ENCODE measurements at places on chromosomes 1 and 21.
A peak's percentile ranks its signal among the peaks of the same experiment; 100 is the strongest.

GRCh38 chr1:117179471-117179870, 31.3 kb downstream of the VTCN1 start:
- DNase-seq: no peak
- H3K27ac ChIP-seq: no peak overlapping the region
- H3K27me3 ChIP-seq: peaks cover 9% of the 10 kb centered on the region
- no peaks in the 10 kb centered on the region for H3K36me3 ChIP-seq
- H3K4me3 ChIP-seq: no peak overlapping the region

- no peak overlapping the region for H3K27ac ChIP-seq
- peaks cover 6% of the 10 kb centered on the region for H3K4me1 ChIP-seq
- H3K4me3 ChIP-seq: no peak overlapping the region
- H3K36me3 ChIP-seq: no peaks in the 10 kb centered on the region
Observed at GRCh38 chr21:44512496-44513388, 27.3 kb downstream of the KRTAP10-1 start.

- H3K4me1 ChIP-seq: peaks cover 12% of the 10 kb centered on the region
- H3K27me3 ChIP-seq: peaks cover 56% of the 10 kb centered on the region
- DNase-seq: no peak
- H3K27ac ChIP-seq: no peak overlapping the region
- H3K4me3 ChIP-seq: peak overlapping the region; percentile 64
- H3K36me3 ChIP-seq: no peaks in the 10 kb centered on the region
Observed at GRCh38 chr21:42654179-42654912, 925 bp downstream of the PDE9A start.

- H3K27me3 ChIP-seq: no peaks in the 10 kb centered on the region
- DNase-seq: no peak
- H3K36me3 ChIP-seq: no peaks in the 10 kb centered on the region
Observed at GRCh38 chr1:199742547-199742946, 285.0 kb upstream of the NR5A2 start.

DNA sequence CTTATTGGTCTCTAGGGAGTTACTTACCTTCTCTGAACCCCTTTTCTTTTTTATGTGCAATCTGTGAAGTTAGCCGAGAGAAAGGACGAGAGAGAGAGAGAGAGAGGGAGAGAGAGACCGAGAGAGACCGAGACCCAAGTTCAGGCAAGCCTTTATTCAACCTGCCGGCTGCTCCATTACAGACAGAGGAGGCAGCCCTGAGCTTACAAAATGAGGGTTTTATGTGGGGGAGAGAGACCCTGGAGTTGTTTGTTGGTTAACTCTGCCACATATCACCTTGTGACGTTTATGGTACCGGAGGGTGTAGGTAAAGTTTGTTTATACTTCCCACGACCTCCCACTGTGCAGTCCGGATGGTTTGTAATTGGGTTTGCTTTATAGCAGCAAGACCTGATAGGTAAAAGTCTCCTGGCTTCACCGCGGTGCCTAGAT, 1.5 kb upstream of the MCOLN3 start:
- peaks cover 57% of the 10 kb centered on the region for H3K27me3 ChIP-seq
- no peak for DNase-seq
- H3K36me3 ChIP-seq: no peaks in the 10 kb centered on the region
- H3K4me1 ChIP-seq: peaks cover 14% of the 10 kb centered on the region

DNA sequence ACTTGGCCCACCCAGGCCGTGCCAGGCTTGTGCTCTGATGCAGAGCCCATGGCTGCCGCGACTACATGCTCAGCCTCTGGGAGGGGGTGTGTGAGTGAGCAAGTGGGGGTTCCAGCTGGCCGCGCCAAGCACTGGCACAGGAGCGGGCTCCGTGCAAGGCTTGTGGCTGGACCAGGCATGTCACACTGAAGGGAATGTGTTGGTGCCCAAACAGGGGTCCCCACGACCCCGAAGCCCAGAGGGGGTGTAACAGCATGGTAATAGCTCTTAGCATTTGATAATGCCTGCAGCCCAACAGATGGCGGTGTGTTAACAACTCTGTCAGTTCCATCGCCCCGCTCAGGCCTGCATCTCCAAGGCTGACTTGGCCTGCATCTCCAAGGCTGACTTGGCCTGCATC, 38.3 kb upstream of the CD46 start:
- DNase-seq: no peak
- no peaks in the 10 kb centered on the region for H3K36me3 ChIP-seq
- peaks cover 10% of the 10 kb centered on the region for H3K27me3 ChIP-seq
- no peaks in the 10 kb centered on the region for H3K4me1 ChIP-seq
- no peak overlapping the region for H3K27ac ChIP-seq

DNA sequence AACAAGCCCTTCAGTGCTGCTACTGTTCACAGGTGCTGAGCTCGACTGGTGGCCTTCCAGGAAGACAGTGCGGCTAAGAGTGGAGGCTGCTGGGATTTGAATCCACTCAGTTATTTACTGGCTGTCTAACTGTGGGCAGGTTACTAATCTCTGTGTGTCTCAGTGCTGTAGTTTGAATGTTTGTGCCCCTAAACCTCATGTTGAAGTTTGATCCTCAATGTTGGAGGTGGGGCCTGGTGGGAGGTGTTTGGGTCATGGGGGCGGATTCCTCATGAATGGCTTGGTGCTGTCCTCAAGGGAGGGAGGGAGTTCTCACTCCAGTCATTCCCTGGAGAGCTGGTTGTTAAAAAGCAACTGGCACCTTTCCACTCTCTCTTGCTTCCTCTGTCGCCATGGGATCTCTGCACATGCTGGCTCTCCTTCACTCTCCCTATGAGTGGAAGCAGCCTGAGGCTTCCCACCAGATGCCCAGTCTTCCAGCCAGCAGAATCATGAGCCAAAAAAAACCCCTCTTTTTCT, 334.8 kb downstream of the RPS6KC1 start:
- H3K4me1 ChIP-seq: no peaks in the 10 kb centered on the region
- H3K4me3 ChIP-seq: no peak overlapping the region
- no peaks in the 10 kb centered on the region for H3K36me3 ChIP-seq

DNA sequence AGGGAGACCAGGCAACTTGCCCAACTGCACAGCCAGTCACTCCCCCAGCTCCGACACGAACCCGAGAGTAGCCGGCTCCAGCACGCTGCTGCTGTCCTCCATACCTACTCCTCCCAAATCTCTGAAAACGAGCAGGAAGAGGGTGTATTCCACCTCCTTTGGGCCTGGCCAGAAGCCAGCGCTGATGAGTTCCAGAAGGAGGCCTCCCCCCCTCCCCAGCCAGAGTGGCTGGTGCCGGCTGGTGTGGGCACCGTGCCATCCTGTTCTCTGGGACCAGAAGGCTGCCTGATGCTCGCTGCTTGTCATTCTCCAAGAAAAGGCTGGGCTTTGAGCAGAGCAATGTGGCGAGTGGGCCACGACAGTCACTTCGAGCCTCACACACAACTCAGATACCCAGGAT, 22.2 kb downstream of the KCNN3 start:
- H3K27ac ChIP-seq: no peak overlapping the region
- H3K36me3 ChIP-seq: no peaks in the 10 kb centered on the region
- H3K4me1 ChIP-seq: no peaks in the 10 kb centered on the region
- DNase-seq: no peak

DNA sequence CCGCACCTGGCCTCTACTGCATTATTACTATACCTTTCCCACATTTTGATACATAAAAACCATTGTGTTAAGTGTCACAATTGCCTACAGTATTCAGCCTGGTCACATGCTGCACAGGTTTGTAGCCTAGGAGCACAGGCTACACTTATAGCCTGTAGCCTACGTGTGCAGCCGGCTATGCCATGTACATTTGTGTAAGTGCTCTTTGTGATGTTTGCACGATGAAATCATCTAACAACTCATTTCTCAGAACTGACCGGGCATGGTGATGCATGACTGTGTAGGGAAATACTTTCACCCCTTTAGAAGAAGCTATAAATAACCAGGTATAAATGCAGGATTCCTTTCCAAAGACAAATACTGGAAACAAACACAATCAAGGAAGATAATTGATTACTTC, 12.1 kb downstream of the ERG start:
- DNase-seq: no peak
- H3K27me3 ChIP-seq: peaks cover 34% of the 10 kb centered on the region
- no peak overlapping the region for H3K4me3 ChIP-seq
- H3K27ac ChIP-seq: no peak overlapping the region
- H3K4me1 ChIP-seq: no peaks in the 10 kb centered on the region

DNA sequence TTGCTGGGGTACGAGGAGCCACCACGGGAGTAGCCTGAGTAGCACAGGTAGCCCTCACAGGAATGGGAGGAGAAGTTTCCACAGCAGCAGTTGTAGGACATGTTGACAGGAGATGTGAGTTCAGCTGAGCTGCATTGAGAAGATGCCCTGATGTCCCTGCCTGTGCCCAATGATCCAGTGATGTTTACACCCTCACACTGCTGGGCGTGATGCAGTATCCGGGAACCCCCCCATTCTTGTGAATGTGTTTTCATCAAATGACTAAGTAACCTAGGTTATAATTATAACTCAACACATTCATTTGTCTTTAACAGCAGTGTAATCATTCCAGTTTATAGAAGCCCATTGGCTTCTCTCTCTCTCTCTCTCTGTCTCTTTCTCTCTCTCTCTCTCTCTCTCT, at the start of gene KRTAP23-1:
KRTAP23-1 (minus strand) TSS at position 101 of the 400 bp plus-strand sequence; CDS start at position 101, 0 bp downstream.
- no peak within 1 kb of the TSS for H3K27ac ChIP-seq
- no peaks in the 10 kb centered on the region for H3K4me1 ChIP-seq
- H3K27me3 ChIP-seq: no peaks in the 10 kb centered on the region
- no peak within 1 kb of the TSS for H3K4me3 ChIP-seq
- no peak for DNase-seq

DNA sequence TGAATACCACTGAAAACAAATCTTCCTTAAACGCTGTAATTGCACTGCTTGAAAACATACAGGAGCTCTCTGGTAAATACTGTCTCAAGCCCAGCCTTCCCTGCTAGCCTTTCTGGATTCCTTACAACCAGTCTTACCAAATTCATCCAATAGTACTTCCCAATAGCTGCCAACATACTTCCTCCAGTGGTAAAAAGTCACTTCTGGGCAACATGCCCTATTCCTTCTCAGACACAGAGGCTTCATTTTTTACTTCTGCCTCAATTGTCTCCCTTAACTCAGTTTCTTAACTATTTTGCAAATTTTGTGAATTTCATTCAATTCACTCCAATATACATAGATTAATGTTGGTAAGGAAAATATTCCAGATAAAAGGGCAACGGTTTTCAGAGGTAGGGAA, 166.3 kb downstream of the TBX15 start:
- H3K36me3 ChIP-seq: no peaks in the 10 kb centered on the region
- H3K27me3 ChIP-seq: no peaks in the 10 kb centered on the region
- no peak for DNase-seq
- no peak overlapping the region for H3K27ac ChIP-seq

DNA sequence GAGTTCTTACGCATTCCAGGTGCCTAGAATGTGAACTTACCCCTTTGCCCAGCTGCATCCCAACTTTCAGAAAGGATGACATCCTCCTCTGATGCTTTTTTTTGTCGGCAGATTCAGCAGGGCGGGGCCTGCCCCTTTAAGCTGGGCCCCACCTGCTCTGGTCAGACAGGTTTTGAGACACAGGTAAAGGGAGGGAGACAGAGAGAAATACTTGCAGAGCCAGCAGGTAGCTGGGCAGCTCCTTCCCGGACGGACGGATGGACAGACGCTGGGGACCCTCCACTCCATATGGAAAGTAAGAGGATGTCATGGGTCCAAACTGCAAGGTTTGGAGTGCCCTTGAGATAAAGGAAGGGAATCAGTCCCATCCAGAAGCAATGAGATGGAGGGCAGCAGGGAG, at the start of gene TMEM79:
TMEM79 (plus strand) TSS at position 214 of the 400 bp plus-strand sequence. CDS start 902 bp downstream, outside the sequence.
- peak within 1 kb of the TSS; percentile 98 for H3K27ac ChIP-seq
- H3K27me3 ChIP-seq: no peaks in the 10 kb centered on the region
- H3K36me3 ChIP-seq: peaks cover 25% of the 10 kb centered on the region

DNA sequence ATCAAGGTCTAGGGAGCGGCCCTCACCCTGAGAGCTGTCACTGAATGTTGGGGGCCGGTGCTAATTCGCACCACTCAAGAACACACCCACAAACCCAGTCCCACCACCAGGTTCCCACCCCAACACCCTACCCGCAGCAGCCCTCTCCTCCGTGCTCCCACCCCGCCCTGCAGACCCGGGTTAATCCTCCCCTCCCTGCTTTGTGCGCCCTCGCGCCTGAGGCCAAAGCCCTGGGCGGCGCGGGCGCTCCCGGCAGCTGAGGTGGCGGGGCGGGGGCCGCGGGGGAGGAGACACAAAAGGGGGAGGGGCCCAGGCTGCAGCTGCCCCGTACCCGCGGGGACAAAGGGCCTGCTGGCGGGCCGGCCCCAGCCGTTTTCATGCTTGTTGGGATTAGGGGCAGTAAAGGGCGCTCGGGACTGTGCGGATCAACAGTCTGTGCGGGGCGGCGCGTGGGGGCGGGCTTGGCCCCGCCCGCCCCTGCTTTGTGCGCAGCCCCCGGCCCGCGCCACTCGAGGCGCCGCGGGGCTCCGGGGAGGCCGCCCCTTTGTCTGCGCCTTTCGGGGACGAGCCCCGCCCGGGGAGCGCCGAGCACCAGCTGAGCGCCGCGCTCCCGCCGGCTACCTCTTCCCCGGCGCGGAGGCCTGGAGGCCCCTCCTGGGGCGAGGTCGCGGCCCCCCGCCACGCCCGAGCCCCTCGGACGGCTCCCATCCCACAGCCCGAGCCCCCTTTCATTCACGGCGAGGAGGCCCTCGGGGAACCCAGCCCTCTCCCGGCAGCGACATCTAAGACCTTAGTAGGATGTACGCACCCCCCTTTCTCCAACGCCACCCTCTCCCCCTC, 10.9 kb downstream of the C1orf216 start:
- H3K27ac ChIP-seq: peak overlapping the region; percentile 38
- no peak for DNase-seq

DNA sequence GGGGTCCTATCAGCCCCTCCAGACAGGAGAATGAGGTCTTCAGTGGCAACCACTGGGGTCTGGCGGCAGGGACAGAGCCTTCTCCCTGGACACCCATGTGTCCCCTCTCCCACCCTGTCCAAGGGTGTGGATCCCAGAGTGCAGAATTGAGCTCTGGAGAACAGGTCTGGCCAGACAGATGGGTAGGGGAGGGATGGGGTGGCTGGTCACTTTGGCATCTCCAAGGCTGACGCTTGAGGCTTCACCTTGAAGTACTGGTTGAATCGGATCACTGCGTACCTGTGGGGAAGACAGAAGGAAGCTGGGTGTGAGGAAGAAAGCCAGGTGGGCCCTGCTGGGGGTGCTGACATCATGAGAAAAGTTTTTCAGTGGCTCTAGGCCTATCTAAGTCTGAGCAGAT, 19.9 kb downstream of the ETNK2 start:
- H3K36me3 ChIP-seq: no peaks in the 10 kb centered on the region
- H3K27ac ChIP-seq: no peak overlapping the region

GRCh38 chr21:43851593-43851992, 13.4 kb upstream of the AGPAT3 start:
- H3K4me3 ChIP-seq: no peak overlapping the region
- H3K27me3 ChIP-seq: peaks cover 55% of the 10 kb centered on the region
- H3K27ac ChIP-seq: no peak overlapping the region
- H3K36me3 ChIP-seq: peaks cover 4% of the 10 kb centered on the region
- no peak for DNase-seq
- H3K4me1 ChIP-seq: peaks cover 3% of the 10 kb centered on the region

- DNase-seq: no peak
- H3K4me1 ChIP-seq: peaks cover 7% of the 10 kb centered on the region
- peaks cover 21% of the 10 kb centered on the region for H3K27me3 ChIP-seq
- H3K27ac ChIP-seq: no peak overlapping the region
Observed at GRCh38 chr1:53683986-53684740, 54.8 kb downstream of the GLIS1 start.

- no peaks in the 10 kb centered on the region for H3K27me3 ChIP-seq
- no peak overlapping the region for H3K4me3 ChIP-seq
- H3K27ac ChIP-seq: peak overlapping the region; percentile 46
- peaks cover 96% of the 10 kb centered on the region for H3K36me3 ChIP-seq
Observed at GRCh38 chr1:8866792-8867415, 11.6 kb downstream of the ENO1 start.
